ENCODE measurements at places on chromosomes 5 and 9. TPM values are rescaled to one million over a fixed set of nuclear protein-coding genes. Genes with fewer than 3 reads are reported as not detected.

FOXD1 gene
- not detected for polyA plus RNA-seq

WDR38 gene
- not detected for polyA plus RNA-seq

CDK5RAP2 gene
- 2.0 TPM for polyA plus RNA-seq

TMC1 gene
- polyA plus RNA-seq = 0.40 TPM

PCDHA9 gene
- polyA plus RNA-seq = not detected

ADGRD2 gene
- polyA plus RNA-seq = not detected

FOXI1 gene
- not detected for polyA plus RNA-seq

FST gene
- polyA plus RNA-seq = not detected

TLE1 gene
- polyA plus RNA-seq = 0.46 TPM

PCDHB16 gene
- not detected for polyA plus RNA-seq

TXNDC8 gene
- polyA plus RNA-seq = not detected

NRARP gene
- polyA plus RNA-seq = not detected

HTR4 gene
- polyA plus RNA-seq = not detected

IL13 gene
- not detected for polyA plus RNA-seq

SLC22A4 gene
- polyA plus RNA-seq = 7.2 TPM

IL9 gene
- polyA plus RNA-seq = not detected

CD72 gene
- polyA plus RNA-seq = 1.6 TPM

FOXD4L3 gene
- not detected for polyA plus RNA-seq

ENTPD8 gene
- not detected for polyA plus RNA-seq
